Chondrocyte (in vitro differentiated cells): ENCODE measurements at places on chromosomes 6 and 20. TPM values are rescaled to one million over a fixed set of nuclear protein-coding genes. Genes with fewer than 3 reads are reported as not detected.
A peak's percentile ranks its signal among the peaks of the same experiment; 100 is the strongest.

The MYO6 gene
- 32.5 to 56.0 TPM (median 34.4 TPM) in 3 replicates for total RNA-seq

The FAM217A gene
- total RNA-seq, result not detected in 3 replicates

The MMUT gene
- total RNA-seq, result 18.3 to 25.3 TPM (median 18.9 TPM) in 3 replicates

The CFAP61 gene
- total RNA-seq, result not detected in 3 replicates

The CST5 gene
- total RNA-seq, result not detected in 3 replicates

The SIM1 gene
- 3.8 to 11.9 TPM (median 10.7 TPM) in 3 replicates for total RNA-seq

DNA sequence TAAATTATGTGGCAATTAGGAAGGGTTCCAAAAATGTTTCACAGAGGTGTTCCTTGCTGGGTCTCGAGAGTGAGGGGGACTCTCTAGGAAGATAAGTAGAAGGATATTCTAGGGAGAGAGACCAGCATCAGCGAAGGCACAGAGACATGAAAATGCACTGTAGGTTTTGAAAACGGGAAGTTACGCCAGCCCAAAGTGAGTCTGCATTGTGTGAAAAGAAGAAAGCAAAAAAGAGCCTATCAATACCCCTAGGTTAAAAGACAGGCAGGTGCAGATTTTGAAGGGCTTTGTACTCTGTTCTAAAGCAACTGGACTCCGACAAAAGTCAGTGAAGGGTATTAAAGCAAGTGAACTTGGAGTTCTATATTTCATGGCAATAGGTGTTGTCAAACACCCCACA, 25.7 kb upstream of the MRAP2 start:
- DNase-seq, result no peak

DNA sequence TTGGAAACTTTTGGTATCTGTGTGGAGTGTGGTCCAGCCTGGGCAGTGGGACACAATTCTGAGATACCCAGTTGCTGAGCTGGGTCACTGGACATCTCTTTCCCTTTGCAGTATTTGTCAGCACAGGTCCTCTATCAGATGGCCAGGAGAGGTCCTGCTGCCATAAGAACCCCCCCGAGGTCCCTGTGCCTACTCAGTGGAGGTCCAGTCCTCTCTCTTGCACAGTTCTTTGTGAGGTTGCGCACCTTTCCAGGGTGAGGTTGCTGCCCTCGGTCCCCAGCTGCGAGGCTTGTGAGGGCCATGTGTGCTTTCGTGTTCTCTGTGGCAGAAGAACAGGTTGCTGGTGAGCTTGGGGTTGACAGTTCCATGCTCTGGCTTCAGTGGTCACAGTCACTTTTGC, 320.6 kb downstream of the QKI start:
- DNase-seq, result no peak

GRCh38 chr6:82365016-82365795, 1.6 kb downstream of the TPBG start:
- peak; percentile 78 for DNase-seq

- DNase-seq, result no peak
These were observed 50.7 kb upstream of the SIRPA start for GRCh38 chr20:1844325-1845162.

DNA sequence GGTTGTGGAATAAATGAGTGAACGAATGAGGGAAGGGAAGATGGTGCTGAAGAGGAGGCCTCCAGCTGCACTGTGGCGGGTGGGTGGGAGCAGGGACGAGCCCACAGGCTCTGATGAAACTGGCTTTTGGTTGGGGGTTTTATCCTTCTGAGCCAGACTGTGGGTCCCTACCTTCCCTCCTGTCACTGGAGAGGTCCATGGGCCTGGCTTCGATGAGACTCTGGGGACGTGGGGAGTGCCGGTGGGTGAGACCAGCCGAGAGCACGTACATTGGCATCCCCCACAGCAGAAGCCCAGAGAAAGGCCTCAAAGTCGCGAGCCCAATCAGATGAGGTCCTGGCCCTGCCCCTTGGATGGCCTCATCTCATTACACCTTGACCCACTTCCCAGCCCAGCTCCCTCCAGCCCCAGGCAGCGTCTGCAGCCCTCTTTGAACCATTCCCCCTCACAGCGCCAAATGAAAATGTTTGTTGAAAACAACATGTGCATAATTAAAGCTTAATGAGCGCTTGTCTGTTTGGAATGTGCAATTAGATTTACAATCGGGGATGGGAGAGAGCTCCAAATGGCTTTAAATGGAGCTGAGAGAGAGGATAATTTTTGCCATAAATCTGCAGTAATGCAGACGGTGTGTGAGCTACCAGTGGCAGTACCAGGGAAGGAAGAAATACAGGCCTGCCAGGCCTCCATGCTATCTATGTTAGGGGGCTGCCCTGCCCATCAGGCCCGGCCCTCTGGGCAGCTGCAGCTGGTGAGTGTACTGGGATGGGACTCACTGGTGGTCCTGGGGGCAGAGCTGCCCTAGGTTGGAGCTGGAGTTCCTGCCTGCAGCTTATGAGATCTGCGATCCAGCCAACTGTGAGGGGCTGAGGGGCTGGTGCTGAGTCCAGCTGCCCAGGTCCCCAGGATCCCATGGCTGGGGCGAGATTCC, 47.2 kb downstream of the TOX2 start:
- DNase-seq, result no peak

DNA sequence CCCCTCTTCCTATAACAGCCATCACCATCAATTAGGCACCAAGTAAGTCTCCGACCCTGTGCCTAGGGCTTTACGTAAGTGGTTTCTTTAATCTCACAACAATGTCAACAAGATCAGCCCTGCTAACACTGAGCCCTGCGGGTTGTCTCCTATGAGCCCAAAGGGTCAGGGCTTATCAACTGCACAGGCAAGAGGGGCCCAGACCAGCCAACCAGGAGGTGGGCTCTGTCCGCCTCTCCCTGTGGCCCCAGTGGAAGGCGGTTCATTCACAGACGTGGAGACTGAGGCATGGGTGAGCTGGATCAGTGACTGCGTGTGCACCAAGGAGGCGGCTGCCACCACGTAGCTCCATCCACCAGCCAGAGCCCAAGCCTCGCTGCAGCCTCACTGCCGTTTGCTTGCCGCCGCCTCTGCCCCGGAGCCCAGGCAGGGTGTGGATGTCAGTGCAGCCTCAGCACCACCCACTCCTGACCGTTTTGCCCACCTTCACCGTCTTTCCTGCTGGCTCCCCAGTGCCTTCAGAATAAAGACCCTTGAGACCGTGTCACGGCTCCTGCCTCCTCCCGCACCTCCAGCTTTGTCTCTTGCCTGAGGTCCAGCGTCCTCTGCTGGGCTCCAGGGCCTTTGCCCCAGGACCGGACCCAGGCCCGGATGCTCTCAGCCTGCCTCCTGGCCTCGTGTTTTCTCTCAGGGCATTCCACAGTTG, 78.7 kb downstream of the DLL1 start:
- DNase-seq, result peak; percentile 78

GRCh38 chr20:40663991-40664880, 24.8 kb downstream of the MAFB start:
- DNase-seq, result no peak

GRCh38 chr6:41763470-41763869, 16.2 kb downstream of the FRS3 start:
- DNase-seq, result no peak

GRCh38 chr6:17919496-17919895, 67.9 kb downstream of the KIF13A start:
- no peak for DNase-seq

DNA sequence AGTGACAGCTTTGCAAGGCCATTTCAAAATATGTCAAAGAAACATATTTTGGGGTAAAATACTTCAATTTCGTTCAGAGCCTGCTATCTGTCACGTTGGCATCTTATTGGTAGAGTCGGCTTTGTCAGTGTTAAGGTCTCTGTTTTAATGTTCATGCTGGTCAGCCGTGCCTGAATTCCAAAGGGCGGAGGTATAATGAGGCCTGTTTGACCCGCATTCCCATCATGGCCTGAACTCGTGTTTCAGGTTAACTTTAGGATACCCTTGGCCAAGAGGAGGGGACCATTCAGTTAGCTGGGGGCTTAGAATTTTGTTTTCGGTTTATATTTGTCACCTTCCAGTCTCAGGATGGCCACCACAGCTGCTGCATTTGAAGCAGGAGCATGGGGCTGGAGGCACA, 236.4 kb downstream of the NFATC2 start:
- no peak for DNase-seq

DNA sequence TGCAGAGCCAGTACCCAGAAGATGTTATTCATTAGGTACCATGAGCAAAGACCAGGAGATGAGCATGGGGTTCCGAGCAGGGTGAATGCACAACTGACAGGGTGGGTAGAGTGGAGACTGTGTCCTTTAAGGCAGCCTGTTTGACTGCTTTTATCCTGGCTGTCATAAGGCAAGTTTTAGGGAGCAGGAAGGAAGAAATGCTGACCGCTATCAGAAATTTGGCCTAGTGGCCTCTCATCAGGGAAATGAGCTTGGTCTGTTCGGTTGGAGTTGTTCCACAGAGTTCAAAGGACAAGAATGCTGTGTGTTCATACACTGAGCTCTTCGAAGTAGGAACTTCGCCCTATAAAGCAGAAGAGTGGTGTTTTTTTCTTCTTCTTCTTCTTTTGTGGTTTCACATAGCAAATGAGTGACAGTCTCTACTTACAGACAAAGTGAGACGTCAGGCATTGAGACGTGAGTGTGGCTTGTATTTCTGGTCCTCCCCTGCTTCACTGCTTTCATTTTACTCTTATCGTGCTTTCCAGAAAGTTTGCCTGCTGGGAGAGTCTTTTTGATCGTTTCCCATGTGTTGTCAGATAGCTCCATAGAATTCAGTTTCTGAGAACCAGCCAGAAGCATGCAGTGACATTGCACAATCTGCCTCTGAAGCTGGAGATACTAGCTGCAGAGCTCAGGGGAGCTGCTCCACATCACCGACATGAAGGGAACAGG, at the start of gene CASS4:
Gene CASS4 (plus strand): TSS at position 502 of the 714 bp plus-strand sequence. CDS start 199 bp downstream, at position 701.
- no peak for DNase-seq

DNA sequence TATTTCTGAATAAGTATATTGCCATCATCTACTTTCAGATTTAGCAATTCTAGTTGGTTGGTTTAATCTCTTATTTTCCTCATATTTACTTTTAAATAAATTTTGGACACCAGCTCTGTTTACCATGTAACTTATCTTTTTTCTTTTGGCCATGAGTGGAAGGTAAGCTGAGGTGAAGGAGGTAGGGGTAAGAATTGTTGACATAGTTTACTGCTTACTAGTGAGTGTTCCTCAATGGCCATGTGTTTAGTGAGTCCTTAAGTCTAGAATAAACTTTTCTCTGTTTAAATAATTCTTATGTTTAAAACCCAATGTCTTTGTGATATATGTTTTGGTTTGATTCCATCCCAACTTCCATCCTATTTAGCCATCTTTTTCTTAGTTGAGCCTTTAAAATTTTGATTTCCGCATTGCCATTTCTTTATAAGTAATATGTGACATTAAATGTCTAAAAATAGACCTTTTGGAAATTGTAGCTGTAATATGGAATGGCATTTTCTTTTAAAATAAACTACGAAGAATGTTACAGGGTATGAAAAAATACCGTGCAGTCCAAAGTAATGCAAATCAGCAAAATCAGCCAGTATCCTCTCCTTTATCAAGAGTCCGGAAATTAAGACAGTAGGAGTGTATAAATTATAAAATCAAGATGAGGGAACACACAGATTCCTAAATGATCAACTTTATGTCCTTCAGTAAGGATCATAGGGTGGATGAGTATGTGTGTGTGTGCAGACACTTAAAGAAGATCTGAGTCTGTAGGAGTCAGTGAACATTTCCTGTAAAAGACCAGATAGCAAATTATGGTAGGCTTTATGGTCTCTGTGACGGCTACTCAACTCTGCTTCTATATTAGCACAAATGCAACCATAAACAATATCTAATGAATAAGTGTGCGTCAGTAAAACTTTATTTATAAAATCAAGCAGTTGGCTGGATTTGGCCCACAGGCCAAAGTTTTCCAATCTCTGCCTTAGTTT, 10.3 kb downstream of the STXBP5 start:
- DNase-seq, result no peak

DNA sequence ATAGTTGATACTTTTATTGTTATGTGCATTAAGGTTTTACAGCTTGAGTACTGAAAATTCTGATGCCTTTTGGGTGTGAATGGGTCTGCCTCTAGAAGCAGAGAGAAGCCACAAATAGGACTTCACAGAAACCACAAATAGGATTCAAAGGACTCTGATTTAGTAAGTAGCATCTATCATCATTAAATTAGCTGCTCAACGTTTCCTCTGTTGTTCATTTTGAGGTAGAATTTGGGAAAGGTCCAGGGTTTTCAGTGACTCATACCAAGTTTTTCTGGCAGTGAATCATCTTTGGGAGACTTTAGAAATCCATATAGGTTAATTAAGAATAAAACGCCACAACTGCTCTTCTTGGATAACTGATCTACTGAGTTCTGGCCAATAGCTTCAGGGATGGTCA, 105.1 kb downstream of the PHF3 start:
- DNase-seq, result no peak

DNA sequence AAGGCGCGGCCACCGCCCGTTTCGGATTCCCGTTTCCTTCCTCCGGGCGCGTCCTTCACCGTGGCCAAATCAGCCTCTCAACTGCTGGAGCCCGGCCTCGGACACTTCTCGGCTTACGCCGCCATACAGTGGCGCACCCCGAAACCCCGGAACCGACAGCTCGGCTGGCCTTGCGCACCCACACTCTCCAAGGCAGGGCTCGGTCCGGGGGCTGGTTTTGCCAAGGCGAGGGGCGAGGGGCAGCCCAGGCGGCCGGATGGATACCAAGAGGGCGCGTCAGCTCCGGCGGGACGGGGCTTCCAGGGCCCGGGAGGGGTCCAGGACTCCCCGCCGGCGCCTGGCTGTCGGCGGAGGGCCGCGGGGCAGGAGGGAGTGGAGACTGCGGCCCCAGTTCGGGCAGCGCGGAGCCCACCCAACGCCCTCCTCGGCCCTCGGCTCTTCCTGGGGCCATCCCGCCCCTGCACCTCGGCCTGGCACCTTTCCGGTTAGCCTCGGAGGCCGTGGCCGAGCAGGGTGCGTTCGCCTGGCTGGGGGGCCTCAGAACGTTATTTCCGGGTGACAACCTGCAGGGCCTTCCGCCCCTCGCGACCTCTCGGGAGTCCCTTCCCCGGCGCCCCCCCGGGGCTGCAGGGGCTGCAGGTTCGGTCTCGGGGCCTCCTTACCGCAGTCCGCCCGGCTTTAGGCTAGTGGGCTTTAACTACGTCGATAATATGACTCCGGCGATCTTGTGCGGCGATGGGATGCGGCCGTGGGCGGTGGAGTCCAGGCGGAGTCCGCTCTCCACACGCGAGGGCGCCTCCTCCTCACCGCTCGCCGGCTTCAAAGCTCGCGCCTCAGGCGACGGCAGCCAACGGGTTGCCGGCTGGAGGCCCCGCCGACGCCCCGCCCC, 697 bp upstream of the CEP43 start:
- peak; percentile 97 for DNase-seq
